CD4-positive, alpha-beta T cell treated with Interleukin-1 beta for 1 hour (primary cell): ENCODE measurements at places on chromosomes 5 and 9.

DNA sequence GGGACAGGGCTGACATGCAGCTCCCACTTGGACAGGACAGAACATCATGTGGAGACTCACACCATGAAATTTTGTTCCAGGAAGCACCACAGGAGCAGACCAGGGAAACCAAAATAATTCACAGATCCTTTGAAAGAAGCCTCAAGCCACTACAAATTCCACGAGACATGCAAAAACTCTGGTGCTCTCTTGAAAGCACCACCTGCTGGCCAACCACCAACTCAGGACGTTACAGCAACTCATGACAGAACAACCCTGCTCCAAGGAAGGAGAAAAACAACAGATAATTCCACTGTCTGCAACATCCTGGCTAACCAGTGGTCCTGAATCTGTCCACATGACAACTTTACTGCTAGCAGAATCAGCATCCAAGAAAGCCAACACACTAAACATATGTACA is 516.0 kb downstream of the SPATA31D1 start:
- DNase-seq = no peak

DNA sequence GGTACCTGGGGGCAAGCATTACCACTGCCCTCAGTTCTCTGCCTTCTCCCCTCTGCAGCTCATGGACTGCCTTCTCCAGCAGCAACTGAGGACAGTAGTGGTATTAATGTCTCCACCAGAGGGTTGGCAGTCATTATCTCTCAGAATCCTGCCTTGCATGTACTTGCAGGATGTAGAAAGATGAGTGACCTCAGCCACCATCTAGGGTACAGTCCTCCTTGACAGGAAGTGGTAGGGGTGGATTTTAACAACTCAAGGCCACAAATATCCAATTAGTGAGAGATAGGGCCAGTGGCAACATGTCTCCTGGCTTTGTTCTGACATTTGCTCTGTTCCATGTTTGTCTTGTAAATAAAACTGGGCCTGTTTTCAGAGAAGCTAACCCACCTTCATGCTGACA is 47.2 kb downstream of the F2R start:
- DNase-seq = no peak

DNA sequence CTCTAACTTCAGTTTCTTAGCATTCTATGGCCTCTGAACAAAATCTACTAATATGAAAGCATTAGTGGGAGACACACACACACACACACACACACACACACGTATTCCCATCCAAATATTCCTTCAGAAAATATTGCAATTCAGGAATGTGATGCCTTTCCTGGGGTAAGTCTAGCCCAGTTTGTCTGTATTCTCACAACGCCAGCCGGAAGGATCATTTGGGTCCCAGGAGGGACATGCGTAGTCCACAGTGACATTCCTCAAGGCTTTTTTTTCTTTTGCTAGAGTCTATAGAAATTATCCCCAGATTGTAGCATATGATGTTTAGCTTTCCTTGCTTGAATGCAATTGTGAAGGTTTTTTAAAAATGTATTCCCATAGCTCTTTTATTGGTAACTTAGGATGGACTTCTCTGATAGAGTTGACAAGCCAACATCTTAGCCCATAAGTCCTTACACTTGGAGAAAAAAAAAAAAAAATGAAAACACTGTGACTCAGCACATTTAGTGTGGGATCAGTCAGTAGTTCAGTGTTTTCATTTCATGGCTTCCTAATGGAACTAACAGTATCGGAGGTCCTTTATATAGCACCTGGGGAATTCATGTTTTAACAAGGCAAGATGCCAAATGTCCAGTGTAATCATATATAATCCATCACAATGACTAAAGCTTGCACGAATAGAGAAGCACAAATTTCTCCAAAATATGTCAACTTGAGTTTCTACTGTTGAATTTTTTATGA is 316.5 kb downstream of the DIRAS2 start:
- no peak for DNase-seq

DNA sequence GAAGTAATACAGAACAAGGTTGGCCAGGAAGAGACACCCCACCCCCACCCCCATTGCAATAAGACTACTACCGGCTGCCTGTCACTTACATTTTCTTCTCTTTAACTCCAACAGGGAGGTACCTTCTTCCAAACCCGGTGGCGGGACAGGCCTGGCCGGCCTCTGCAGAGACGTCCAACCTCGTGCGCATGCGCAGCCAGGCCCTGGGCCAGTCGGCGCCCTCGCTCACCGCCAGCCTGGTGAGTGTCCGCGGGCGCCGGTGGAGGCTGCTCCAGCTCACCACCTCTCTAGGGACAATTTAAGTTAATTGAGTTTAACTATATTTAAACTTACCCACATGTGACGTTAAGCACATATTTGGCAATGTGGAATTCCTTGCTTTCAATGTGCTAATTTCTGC is 192.4 kb downstream of the MAST4 start:
- no peak for DNase-seq

GRCh38 chr9:132837501-132838286 is 40.4 kb downstream of the AK8 start:
- no peak for DNase-seq

DNA sequence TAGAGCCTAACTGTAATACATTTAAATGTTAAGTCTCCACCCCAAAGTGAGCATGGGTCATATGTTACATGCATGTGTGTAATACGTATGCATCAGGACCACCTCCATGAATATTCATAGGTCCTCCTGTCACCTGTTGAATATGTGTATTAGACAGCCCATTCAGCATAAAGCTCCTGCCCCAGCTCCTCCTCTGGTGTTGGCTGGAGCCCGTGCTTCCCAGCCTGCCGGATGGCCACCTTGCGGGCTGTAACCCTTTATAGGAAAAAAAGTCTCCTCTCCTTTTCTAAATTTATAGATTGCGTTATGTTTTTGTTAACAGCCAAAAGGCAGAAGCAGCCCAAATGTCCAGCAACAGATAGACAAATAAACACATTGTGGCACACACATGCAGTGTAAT is 299.5 kb downstream of the MED10 start:
- DNase-seq = no peak

- no peak for DNase-seq
These were observed 188.0 kb downstream of the SEMA6A start for GRCh38 chr5:116386633-116387032.

- no peak for DNase-seq
These were observed 135.8 kb downstream of the TLE4 start for GRCh38 chr9:79707589-79707988.

GRCh38 chr5:39216631-39217030 is 2.7 kb downstream of the FYB1 start:
- DNase-seq = no peak

DNA sequence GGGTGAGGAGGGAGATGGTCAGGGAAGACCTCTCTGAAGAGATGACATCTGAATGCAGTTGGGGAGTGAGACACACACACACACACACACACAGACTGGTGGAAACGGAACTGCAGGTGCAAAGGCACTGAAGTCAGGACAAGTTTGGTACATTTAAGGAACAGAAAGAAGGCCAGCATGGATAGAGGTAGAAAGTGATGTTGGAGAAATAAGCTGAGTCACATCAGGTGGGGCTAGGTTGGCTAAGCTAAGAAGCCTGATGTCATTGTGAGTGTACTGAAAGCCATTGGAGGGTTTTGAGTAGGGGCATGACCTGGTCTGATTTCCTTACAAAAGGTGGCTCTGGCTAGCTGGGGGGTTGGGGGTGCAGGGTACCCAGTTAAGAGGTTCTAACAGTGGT is 3.1 kb downstream of the BSPRY start:
- no peak for DNase-seq

DNA sequence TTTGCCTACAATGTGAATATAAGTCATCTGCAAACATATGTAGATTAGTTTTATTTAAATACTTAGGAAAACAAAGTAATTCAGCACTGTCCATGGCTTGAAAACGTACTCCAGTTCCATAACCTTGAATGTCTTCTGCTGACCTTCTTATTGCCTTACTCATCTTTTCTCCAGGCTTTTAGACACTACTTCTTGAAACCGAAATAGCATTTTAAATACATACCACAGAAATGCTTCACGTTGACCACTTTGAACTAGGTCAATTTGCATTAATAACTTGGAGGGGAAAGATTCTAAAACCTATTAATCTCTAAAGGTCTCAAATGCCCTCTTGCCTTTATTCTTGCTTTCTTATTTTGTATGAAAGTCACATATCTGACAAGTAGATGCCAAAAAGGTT is 995.4 kb upstream of the ACO1 start:
- DNase-seq = no peak

DNA sequence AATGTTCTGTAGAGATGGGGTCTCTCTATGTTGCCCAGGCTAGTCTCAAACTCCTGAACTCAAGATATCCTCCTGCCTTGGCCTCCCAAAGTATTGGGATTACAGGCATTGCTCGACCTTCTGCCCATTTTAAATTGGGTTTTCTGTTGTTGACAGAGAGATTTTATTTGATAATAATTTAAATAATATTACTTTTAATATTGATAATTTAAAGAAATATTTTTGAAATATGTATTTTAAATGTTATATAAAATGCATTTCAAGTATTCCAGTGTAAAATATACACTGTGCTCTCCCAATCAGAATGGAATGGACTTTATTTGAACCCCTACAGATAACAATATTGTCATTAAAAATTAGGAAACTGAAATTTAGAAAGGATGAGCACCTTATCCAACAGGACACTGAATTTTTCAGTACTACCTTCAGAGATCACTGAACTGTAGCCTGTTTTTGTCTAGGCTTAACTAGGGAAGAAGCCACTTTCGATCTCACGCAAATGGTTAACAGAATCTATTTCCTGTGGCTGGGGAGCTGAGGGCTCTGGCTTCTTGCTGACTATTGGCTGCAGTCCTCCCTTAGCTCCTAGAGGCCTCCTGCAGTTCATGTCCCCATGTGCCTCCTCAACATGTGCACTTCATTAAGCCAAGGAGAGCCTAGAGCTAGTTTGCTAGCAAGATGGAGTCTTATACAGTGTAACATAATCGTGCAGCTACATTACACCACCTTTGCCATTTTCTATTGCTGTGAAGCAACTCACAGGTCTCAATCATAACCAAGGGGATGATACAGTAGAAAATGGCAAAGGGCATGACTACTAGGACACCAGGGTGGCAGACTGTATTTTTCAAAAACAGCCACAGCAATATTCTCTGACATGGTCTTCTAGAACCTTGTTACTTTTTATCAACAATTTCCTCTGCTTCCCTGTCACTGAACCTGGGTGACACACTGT is 150.0 kb downstream of the CDC42SE2 start:
- DNase-seq = peak; percentile 4

DNA sequence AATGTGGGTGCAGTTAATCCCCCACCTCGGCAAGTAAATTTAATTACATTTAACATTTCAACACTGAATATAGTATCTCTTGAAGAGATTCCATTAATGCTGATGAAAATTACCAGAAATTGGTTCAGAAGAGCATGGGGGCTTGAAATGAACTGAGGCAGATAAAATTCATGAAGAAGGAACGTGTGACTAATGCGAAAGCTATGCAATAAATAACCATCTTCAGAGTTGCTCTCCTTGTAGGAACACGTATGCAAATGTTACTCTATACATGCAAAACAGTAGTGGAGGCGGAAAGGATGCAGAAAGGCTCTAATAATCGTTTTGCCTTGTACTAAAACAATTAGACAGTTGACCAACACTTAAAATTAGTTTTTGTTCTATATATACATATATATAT is 320.2 kb downstream of the CTNND2 start:
- no peak for DNase-seq

- DNase-seq = no peak
These were observed 1.2 kb downstream of the INVS start for GRCh38 chr9:100100146-100100667.

DNA sequence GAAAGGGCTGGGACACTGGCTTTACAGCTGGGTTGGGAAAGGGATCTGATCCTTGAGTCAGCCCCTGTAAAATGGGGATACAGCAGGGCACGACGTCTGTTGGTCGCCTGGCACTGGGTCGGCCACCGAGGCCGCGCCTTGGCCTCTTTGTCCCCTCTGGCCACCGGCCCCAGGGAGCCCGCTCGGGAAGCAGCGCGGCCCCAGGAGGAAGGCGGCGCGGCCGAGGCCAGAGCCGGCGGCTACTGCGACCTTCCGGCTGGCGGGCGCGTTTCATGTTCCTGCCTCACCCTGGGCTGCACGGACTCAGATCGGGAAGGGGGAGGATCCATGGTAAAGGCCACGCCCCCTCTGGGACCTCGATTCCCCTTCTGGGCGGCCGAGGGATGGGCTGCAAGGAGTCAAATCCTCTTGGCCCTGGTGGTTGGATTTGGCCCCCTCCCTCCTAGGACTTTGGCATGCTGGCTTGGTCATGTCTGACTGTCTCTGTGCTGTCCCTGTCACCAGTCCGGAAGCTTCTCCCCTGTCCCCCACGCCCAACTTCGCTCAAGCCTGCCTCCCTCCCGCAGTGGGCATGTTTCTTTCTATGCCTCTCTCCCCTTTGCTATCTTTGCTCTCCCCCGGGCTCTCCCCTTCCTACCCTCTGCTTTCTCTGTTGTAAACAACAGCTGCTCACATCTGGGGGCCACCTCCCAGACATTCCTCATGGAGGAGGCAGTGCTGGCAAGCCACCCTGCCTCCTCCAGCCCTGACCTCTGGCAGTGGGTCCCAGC is 25.8 kb downstream of the FPGS start:
- DNase-seq = peak; percentile 19

DNA sequence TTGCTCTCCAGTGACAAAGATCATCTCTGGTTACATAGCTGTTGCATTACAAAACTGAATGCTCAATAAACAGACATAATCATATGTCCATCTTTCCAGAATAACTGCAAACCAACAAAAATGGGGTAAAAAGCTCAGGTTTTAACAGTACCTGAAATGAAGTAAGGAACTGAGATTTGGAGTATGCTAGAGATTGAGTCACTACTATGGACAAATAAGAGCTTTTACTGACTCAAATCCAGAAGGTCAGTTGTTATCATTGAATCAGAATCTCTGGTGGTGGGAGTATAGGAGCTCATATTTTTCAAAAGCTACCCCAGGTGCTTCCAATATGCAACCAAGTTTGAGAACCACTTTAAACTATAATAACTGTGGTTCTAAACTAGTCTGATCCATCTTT is 4.1 kb upstream of the RAPGEF6 start:
- DNase-seq = no peak

GRCh38 chr9:76537150-76537646 is 78.2 kb downstream of the GCNT1 start:
- DNase-seq = no peak

DNA sequence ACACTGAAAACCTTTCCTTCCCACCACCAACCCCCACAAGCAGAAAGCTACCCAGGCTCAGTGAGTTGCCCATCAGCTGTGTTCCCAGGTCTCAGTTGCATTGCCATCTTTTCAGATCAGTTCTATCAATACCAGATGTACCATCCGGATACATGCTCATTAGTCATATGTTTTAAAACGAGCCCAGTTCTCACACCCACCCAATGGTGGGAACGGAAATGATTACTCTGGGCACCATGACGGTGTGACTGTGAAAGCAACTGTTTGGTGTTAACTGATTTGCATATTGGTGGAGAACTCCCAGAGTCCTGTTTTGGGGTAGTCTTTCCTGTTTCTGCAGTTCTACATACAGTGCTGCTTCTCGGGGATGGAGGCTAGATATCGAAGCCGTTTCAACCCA is 212.3 kb downstream of the TRIM36 start:
- no peak for DNase-seq

- no peak for DNase-seq
These were observed 65.6 kb downstream of the IL6ST start for GRCh38 chr5:55929020-55929799.
